ENCODE measurements at places on chromosomes 1 and 21. TPM values are rescaled to one million over a fixed set of nuclear protein-coding genes. Genes with fewer than 3 reads are reported as not detected.

GRCh38 chr1:93751377-93752250 is 70.0 kb upstream of the BCAR3 start:
- DNase-seq = no peak

DNA sequence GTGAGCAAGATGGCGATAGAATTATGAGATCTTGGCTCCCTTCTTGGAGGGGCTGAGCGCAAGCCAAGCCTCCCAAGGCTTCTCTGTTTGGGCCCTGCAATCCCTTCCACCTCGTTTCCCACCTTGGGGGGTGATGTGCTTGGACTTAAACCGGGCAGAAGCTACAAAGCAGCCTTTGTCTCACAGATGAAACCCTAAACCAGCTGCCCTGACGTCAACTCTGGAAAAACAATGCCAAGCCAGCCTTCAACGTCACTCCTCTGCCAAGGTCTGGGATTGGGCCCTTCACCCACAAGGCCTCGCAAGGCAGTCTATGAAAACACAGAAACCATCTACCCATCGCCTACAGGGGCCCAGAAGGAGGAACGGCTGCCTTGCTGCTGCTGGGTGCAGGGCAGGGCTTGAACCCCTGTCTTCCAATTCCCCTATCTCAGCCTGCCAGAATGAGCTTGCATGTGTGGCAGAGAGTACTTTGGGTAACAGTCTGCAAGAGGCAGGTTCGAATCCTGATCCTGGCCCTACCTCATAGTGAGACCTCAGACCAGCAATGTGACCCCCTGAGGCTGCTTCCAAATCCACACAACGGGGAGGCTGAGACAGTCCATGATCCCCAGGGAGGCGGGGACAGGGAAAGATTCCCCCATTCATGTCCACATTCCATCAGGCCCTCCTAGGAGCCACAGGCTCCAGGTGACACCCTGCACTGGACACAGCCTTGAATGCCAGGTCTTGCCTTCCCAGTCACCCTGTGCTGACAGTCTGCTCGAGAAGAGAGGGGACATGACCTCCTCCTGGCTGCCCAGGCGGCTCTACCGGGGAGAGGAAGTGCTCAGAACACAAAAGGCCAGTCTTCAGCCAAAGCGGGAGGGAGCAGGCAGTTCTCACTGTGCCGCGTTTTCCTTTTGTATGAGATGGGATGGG is 15.0 kb downstream of the IFFO2 start:
- peak; percentile 86 for DNase-seq

- no peak for DNase-seq
Observed at GRCh38 chr1:18540136-18540765, 59.5 kb downstream of the KLHDC7A start.

DNA sequence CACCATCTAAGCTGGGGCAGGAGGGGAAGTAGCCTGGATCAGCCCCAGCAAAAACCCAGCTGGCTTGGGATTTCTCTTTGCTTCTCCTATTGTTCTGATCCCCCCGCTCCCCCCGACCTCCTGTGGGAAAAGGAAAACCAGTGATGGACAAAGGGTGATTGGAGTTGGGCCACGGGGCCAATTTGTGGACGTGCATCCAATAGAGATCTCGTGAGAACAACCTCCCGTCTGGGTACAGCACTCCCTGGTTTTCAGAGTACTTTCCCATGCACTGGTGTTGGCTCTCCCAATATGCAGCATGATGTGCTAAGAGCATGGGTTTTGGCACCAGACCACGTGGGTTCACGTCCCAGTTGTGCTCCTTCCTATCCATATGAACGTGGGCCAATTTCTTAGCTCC is 9.0 kb downstream of the BLACAT1 start:
- DNase-seq = no peak

- no peak for DNase-seq
Observed at GRCh38 chr1:231639819-231640218, 13.2 kb downstream of the DISC1 start.

DNA sequence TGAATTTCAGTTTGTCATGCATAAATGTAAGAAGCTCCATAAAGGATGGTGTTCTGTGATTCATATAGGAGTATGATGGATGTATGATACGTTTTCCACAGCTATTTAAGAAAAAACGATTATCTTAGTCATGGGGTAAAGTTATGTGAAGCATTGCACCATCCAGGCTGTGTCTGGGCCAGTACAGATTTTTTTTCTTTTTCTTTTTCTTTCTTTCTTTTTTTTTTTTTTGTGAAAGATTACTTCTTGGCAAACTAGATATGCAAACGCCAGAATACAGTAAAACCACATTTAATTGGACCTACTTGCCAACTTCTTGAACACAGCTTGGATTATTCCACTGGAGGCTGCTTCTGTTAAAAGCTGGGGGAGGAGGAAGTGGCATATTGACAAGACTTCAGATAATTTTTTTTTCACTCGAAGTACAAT is 14.9 kb downstream of the ZBTB18 start:
- DNase-seq = peak; percentile 57

GRCh38 chr1:35714921-35715567 is 3.6 kb downstream of the C1orf216 start:
- no peak for DNase-seq

GRCh38 chr1:38113159-38113666 is 66.6 kb upstream of the POU3F1 start:
- no peak for DNase-seq

DNA sequence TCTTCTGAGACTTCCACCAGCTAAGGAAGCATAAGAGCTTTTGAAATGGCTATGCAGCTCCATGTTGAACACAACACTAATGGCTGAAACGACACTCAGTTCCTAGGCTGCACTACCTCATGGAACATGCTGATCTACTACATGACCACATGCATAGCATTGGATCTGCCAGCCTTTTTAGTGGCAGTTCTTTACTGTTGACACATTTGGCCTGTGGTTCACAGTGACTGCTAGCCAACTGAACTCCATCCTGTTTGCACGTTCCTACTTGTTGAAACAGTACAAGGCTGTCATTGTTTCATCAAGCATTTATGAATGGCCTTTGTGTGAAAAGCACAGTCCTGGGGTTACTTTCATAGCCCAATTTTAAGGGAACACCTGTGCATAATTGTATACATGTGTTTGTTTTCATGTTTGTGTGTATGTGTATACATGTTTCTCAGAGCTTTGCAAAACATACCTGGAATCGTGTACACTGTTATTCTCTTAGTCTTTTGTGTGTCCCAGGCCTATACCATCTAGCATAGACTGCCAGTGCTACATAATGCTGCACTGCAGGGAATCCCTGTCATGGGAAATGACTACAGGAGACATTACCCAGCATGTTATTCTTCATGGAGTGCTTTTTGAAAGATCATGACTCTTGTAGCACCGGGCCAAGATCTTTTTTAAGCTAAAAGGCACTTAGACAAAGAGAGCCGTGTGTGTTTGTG is 179.6 kb upstream of the ESRRG start:
- peak; percentile 37 for DNase-seq

DNA sequence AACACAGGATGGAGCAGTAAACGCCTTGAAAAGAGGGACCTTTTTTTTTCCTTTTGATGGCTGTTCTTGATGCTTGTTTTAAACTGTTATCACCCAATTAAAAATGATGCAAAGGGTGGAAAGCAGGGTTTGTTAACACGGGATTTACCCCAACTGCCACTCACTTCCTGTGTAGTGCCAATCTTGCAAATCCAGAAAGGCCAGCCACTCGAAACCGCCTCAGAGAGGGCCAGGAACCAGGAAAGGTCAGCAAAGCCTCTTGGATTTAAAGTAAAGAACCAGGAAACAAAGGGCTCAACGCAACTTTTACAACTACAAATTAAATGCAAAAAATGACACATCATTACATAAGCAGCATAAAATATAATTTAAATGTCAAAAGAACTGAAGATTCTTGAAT is 347.4 kb downstream of the PDE4B start:
- no peak for DNase-seq

GRCh38 chr1:3313576-3313950 is 140.9 kb upstream of the ARHGEF16 start:
- DNase-seq = peak; percentile 92

DNA sequence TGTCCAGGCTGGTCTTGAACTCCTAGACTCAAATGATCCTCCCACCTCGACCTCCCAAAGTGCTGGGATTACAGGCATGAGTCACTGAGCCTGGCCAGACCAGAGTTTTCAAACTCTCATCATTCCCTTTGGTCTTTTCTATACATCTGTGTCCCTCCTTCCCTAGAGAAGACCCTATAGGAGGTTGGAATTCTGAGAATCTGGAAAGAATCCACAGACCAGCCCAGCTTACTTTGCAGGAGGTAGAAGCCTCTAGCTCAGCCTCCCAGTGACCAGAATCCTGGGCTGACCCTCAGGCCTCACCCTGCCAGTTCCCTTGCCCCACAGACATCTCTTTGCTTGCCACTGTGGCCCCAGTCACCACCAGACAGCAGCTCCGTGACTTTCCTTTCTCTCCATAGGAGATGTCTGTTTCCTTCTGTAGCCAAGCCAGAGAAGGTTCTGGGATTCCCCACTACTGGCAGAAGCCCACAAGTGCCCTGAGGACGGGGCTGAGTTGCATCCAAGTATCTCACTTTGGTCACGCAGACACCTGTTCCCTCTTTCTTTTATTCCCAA is 34.7 kb upstream of the KHDRBS1 start:
- DNase-seq = no peak

F5 gene
- not detected for total RNA-seq

F11R gene
- 6.0 TPM for total RNA-seq

DENND2C gene
- total RNA-seq = 0.29 TPM

LCE6A gene
- total RNA-seq = not detected

OR2T29 gene
- not detected for total RNA-seq

ABCA4 gene
- 0.10 TPM for total RNA-seq

OXCT2 gene
- total RNA-seq = 1.9 TPM
